Heart left ventricle (tissue), 16 donors: ENCODE measurements at places on chromosomes 13 and 19. TPM values are rescaled to one million over a fixed set of nuclear protein-coding genes. Genes with fewer than 3 reads are reported as not detected.

The ATCAY gene
- not detected for total RNA-seq

The CLC gene
- 1.2 TPM for total RNA-seq

The FPR1 gene
- total RNA-seq: 7.5 TPM

The APOC1 gene
- 84.7 TPM for total RNA-seq

The ATP4A gene
- total RNA-seq: not detected

The MOB3A gene
- total RNA-seq: 32.3 TPM

The SELENOV gene
- total RNA-seq: not detected

The ANGPTL4 gene
- total RNA-seq: 3.6 TPM

The PGLYRP1 gene
- total RNA-seq: not detected

The SERPINE3 gene
- not detected for total RNA-seq

The CACNA1A gene
- total RNA-seq: 0.49 TPM

The PSG6 gene
- not detected for total RNA-seq

The SLC25A23 gene
- total RNA-seq: 113 TPM

The PROZ gene
- total RNA-seq: not detected

The PBX4 gene
- not detected for total RNA-seq

The SBSN gene
- total RNA-seq: not detected

The PSG1 gene
- total RNA-seq: not detected

The MCEMP1 gene
- not detected for total RNA-seq

The CEACAM7 gene
- total RNA-seq: not detected

The KIR3DL2 gene
- not detected for total RNA-seq

The MYO16 gene
- total RNA-seq: 1.7 TPM

The PRODH2 gene
- not detected for total RNA-seq

The UHRF1 gene
- total RNA-seq: 0.92 TPM

The ADGRE1 gene
- not detected for total RNA-seq

The JAK3 gene
- total RNA-seq: 29.2 TPM

The CALR gene
- total RNA-seq: 281 TPM

The GTPBP3 gene
- 20.1 TPM for total RNA-seq

The CD37 gene
- 1.4 TPM for total RNA-seq

The TMEM190 gene
- not detected for total RNA-seq

The PGLYRP2 gene
- not detected for total RNA-seq

The ZFP36 gene
- 94.2 TPM for total RNA-seq

The TSKS gene
- total RNA-seq: 0.23 TPM

The MBD3L3 gene
- total RNA-seq: not detected

The WDR88 gene
- not detected for total RNA-seq

The ONECUT3 gene
- not detected for total RNA-seq

The OR7C1 gene
- not detected for total RNA-seq

The MAN2B1 gene
- total RNA-seq: 32.7 TPM

The FCGBP gene
- 18.3 TPM for total RNA-seq

The SIAH3 gene
- total RNA-seq: not detected

The ZNF541 gene
- total RNA-seq: 0.87 TPM

The CASP14 gene
- not detected for total RNA-seq

The COG3 gene
- 15.5 TPM for total RNA-seq

The ASPDH gene
- not detected for total RNA-seq

The GIPR gene
- total RNA-seq: 6.8 TPM
